NCI-H1105 (cell line): ENCODE measurements at places on chromosomes 3 and 15.

GRCh38 chr3:73381551-73381950, 243.2 kb downstream of the PDZRN3 start:
- DNase-seq, result no peak

GRCh38 chr15:43151688-43152087, 18.3 kb downstream of the TMEM62 start:
- no peak for DNase-seq

DNA sequence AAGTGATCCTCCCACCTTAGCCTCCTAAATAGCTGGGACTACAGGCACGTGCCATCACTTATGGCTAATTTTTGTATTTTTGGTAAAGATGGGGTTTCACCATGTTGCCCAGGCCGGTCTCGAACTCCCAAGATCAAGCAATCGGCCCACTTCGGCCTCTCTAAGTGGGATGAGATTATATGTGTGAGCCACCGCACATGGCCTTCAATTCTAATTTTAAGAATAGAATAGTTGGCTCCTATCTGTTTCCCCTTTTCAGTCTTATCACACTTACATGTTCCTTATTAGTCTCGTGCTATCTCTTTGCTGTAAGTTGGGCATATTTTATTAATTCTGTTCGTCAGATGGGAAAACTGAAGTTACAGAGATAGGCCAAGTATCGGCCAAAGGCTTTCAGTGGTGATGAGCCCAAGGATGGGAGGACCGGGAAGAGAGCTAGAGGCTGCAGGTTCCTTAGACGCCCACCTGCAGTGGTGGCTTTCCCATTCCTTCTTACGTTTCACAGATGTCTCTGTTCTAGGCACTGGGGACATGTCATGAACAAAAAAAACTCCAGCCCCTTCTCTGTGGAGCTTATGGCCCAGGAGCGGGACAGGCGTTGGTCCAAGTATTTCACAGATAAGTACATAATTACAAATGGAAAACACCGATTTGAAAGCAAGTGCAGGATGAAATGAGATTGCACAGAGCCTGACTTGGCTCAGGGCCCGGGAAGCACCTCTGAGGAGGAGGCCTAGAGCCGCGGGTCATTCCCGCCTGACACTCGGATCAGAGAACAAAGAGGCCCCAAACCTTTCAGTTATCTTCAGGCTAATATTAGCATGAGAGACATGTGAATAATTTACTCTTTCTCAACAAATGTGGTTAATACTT, 91.1 kb upstream of the KLF13 start:
- peak; percentile 83 for DNase-seq

DNA sequence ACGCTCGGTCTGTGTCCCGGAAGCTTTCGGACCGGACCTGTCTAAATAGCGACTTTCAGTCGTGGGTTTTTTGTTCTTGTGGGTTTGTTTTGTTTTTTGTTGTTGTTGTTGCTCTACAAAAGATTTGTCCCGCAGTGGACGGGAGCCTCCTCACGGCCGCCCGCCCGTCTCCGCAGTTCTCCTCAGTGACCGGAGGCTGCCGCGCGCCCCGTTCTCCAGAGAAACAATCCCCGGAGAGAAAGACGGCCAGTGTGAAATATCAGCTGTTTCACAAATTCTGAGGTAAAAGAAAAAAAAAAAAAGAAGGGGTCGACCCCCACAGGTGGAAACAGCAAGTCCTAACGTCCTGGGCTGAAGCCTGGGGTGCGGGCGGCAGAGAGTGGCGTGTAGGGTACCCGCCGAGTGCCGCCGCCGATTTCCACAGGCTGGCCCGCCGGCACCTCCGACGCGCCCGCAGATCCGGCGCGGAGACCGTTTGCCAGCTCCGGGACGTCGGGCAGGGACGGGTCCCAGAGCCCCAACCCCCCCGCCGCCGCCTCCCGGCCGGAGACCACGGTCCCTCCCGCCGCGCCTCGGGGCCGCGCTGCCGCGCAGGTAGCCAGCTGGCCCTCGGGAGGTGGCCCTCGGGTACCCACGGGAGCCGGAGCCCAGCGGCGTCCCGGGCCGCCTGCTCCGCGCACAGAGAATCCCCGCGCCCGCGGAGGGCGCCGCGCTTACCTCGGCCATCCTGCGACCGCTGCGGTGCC, 478 bp downstream of the BNC1 start:
- DNase-seq, result no peak

- no peak for DNase-seq
Measured at GRCh38 chr3:146036281-146036680, 124.7 kb downstream of the PLOD2 start.

- DNase-seq, result no peak
Measured at GRCh38 chr3:69422751-69423150, 36.9 kb upstream of the FRMD4B start.

DNA sequence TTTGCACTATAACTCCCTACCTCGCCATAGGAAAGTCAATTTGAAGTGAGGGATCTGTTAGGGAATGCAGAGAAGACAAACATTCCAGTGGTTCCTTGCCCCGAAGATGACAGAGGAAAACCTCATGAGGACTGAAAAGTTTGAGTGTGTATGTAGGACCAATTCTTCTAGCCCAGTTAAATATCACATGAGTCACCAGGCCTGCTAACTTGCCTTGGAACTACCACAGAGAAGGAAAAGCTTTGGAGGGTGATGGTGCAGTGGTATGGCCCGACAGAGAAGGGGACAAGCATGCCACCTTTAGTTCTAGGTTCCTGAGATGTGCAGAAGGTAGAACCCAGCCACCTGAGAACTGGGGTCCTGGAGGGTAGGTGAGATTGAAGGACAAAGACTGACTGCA, 2.6 kb upstream of the UPK1B start:
- DNase-seq, result no peak

DNA sequence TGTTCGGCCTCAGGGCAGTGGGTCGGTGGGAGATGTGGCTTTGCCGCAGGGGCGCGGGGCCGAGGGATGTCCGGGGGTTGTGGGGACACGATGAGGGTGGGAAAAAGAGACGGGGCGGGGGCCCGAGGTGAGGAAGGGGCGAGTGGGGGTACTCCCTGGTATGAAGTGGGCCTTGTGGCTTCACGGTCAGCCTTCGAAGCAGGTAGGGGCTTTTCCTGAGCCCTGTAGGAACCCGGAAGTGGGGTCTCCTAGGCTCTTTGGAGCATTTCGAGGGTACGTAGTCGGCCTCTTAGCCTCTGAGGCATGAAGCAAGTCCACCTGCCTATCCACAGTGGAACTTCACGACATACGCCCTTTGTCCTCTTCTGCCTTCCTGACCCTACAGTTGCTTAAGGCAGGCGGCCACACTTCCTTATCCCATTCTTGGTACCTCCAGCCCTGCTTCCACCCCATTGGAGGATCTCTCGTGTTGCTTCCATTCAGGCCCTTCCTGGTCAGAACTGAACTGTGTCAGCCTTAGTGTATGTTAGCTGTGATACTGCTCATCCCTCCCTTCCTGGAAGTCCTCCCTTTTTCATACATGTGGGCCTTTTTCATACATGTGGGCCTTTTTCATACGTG, 389 bp downstream of the ARPC4 start:
- DNase-seq, result no peak

DNA sequence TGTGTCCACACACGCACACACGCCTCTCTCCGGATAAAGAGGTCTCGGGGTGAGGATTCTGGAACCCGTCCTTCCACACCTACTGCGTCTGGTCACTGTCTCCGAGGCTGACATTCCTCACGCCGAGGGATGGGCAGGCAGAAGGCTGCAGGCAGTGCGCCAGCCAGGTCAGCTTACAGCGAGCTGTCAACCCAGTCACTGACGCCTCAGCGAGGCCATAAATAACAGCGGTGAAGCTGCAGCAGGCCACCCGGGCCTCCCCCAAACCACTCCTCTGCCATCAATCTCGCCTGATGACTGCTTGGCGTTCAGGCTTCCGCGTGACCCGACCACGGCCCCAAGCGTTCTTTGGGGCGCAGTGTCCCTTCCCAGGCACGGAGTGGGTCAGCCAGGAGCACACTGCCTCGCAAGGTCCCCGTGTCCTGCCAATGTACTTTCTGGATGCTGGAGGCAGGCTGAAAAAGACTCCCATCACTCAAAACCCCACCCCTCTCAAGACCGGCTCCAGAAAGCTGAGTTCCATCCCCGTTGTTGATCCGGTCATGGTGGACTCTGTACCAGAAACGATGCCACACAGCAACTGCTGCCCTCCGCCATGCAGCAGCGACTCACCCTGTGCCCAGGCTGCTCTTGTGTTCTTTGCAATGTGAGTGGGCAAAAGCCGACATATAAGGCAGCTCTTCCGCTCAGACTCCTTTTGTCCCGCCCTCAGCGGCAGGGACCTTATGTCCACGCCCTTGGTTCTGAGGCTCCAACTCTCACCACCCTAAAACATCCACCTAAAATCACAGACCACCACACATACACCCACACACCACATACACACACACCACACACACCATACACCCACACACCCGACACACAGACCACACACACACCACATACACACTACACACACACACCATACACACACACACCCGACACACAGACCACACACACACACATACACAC, 27.1 kb downstream of the CPN2 start:
- no peak for DNase-seq

- no peak for DNase-seq
Measured at GRCh38 chr3:81339040-81339845, 422.2 kb downstream of the GBE1 start.

DNA sequence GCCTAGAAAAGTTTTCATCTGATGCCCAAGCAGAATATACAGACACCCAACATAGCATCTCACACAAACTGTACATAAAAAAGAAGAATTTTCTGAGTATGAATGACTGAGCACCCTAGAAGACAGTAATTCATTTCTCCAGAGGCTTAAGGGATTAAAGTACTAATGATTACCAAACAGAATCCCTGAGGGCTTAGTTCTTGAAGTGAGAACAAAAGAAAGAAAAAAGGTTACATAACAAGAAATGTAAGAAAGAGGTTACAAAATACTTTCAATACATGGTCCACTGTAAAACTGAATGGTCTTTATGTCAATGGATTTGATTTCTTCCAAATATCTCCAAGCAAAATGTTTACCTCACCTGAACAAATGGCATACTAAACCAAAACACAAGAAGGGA, 9.1 kb upstream of the NEK10 start:
- DNase-seq, result no peak

DNA sequence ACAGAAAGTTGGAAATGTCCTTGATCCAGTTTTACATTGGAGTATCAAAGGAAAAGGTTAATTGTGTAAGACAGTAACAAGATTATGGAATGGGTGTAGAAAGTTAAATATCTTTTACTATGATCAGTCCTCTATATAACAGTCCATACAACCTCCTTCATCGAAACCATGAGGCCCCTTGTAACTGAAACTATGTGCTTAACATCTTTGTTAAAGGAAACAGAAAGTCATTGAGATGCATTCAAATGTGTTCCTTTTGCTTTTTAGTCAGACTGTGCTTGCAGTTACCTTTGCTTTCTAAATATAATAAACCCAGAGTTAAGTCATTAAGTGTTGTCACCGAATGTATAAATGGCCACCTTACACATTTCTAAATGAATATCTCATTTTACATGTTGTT, 1298.5 kb downstream of the ROBO2 start:
- no peak for DNase-seq

DNA sequence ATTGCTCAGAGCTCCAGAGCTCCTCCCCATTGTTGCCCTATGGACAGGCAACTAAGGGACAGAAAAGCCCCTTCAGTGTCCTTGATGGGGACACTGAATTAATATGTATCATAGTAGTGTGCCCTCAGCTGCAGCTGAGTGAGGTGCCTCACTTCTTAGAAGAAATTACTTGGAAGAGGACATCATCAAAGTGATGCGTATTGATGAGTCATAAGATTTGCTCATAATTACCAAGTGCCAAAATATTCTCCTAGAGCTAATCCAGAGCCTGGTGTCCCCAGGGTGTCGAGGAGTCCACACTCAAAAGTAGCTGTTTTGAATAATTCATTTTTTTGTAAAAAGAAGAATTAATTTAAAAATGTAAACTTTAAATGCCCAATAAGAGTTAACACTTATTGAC, 200.7 kb upstream of the SEMA6D start:
- no peak for DNase-seq

DNA sequence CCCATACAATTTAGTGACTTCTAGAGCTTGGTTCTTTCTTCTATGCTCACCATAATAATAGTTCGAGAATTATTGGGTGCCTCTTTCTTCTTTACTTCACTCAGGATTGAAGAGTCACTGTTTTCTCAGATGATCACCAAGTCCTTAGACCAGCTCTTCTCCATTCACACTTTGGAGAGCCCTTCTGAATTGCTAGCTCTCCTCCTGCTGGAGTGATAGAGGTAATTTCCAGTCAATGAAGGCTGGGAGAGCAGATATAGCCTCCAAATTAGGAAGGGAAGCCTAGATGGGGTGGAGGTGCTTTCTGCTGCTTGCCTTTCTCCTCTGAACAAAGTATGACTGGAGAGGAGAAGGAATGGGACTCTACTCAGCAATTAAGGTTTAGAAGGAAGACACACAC, 10.7 kb upstream of the BBX start:
- no peak for DNase-seq

DNA sequence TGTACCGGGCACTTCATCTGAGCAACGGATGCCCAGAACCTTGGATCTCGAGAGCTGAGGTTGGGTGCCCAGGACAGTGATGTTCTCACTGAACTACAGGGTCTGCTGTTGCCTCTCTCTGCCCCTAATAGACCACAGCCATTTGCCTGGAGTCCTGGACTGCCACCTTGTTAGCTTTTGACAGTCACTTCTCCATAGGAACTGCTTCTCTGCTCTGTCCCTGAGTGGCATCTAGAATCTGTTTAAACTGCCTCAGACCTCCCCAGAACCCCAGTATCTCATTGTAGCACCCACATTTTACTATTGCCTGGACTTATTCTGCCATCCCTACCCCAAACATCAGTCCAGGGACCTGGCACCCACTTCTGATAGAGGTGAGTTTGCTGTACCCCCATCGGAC, 194.4 kb downstream of the SLCO3A1 start:
- DNase-seq, result no peak

DNA sequence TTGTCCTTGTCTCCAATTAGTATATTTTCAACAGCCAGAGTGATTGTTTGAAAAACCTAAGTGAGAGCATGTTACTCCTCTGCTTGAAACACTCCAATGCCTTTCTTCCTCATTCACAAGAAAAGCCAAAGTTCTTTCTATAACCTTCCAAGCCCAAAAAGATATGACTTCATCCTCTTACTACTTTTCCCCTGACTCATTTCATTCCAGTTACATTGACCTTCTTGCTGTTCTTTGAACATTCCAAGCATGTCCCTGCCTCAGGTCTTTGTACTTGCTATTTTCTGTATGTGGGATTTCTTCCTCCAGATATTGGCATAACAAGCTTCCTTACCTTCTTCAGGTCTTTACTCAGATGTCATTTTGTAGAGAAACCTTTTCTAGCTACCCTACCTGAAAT, 28.3 kb downstream of the EHHADH start:
- DNase-seq, result no peak

GRCh38 chr3:45907769-45908705, 21.7 kb downstream of the CCR9 start:
- DNase-seq, result no peak
